ENCODE measurements at places on chromosomes 12 and 14. TPM values are rescaled to one million over a fixed set of nuclear protein-coding genes. Genes with fewer than 3 reads are reported as not detected.
A peak's percentile ranks its signal among the peaks of the same experiment; 100 is the strongest.

The VWF gene
- total RNA-seq = not detected

- DNase-seq = no peak
- peaks cover 6% of the 10 kb centered on the region for H3K4me1 ChIP-seq
- no peaks in the 10 kb centered on the region for H3K36me3 ChIP-seq
These were observed 170.1 kb downstream of the ADGRD1 start for GRCh38 chr12:131123817-131124216.

DNA sequence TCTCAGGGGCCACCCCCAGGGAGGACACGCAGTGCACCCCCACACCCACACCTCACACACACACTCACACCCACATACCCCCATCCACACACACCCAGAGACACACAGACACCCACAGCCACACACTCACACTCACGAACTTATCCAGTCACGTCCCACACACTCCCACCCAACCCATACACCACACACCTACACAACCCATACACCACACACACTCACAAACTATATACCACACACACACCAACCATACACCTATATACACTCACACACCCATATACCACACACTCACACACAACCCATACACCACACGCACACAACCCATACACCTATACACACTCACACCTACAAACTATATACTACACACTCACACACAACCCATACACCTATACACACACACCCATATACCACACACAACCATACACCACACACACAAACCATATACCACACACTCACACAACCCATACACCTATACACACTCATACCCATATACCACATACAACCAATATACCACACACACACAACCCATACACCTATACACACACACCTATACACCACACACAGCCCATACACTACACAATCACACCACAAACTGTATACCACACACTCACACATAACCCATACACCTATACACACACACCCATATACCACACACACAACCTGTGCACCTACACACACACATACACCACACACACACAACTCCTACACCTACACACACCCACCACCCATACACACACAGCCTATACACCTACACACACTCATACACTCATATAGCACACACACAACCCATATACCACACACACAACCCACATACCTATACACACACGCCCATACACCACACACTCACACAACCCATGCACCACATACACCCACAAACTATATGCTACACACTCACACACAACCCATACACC, 42.7 kb downstream of the TMEM121 start:
- peak overlapping the region; percentile 5 for H3K4me3 ChIP-seq
- peaks cover 10% of the 10 kb centered on the region for H3K4me1 ChIP-seq
- no peak for DNase-seq
- H3K36me3 ChIP-seq = no peaks in the 10 kb centered on the region
- no peak overlapping the region for H3K27ac ChIP-seq

The ACTR6 gene
- total RNA-seq = 24.0 TPM

DNA sequence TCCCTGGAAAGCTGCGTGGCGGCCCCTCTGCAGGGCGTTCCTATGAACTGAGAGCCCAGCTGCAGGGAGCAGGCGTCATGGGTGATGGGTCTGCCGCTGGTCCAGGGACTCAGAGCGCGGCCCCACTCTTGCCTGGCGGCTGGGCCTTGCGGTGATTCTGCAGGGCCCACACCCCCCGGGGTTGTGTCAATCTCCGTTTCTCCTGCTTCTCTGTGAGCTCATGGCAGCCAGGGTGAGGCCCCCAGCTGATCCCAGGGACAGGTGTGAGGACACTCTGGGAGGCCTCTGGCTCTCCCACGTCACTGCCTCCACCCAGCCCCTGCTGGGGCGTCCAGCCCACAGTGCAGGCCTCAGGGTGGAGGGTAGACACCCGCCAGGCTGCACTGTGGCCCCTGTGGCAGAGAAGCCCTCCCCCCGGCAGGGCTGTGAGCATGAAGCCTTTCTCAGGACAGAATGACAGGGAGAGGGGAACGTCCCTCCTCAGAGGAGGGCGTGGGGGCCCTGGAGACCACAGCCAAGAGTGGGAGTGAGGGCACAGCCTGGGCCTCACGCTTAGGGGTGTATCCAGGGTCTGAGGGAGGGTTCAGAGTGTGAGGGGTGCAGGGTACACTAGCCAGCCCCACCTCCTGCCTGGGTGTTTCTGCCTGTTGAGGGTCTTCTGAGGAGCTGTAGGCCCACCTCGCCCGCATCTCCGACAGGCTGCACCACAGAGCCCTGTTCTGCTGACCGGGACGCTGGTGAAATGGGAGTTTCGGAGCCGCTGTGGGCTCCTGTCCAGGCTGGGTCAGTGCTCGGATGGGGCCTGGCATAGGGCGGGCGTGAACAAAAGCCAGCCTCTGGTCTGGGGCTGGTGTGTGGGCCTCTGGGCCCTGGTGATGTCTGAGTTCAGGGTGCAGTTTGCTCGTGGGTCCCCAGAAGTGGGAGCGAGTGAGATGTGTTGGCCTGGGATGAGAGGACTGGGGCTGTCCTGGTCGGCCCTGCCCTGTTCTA, 26.7 kb upstream of the CRIP2 start:
- no peaks in the 10 kb centered on the region for H3K4me1 ChIP-seq
- peaks cover 4% of the 10 kb centered on the region for H3K36me3 ChIP-seq
- DNase-seq = no peak
- no peaks in the 10 kb centered on the region for H3K27me3 ChIP-seq
- H3K4me3 ChIP-seq = no peak overlapping the region

DNA sequence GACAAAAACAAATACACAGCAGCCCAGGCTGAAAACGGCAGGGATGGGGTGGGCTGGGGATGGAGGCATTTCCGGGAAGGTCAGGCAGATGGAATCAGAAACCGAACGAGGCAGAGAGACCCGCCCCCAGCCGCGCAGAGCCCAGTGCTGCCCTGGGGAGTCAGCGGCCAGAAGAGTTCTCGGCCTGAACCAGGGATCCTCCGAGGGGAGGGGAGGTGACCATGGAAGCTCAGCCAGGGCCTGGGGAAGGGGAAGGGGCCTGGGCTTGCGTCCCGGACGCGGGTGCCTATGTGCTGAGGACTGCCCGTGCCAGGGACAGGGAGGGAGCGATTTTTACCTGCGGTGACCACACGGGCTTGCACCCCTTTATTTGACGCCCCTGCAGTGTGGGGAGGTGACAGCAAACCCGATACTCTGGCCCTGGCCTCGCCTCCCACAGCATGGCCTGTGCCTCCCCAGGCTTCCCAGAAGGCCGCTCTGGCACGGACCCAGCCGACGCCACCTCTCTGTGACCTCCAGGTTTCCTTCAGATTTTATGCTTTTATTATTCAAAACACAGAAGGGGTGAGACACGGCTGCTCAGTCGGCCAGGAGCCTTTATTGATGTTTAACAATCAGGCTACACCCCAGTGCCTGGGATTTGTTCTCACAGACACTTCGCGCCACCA, 7.7 kb downstream of the LRCOL1 start:
- no peak overlapping the region for H3K4me3 ChIP-seq
- peaks cover 12% of the 10 kb centered on the region for H3K4me1 ChIP-seq
- no peaks in the 10 kb centered on the region for H3K36me3 ChIP-seq
- H3K27me3 ChIP-seq = peaks cover 29% of the 10 kb centered on the region
- no peak overlapping the region for H3K27ac ChIP-seq
- DNase-seq = no peak

GRCh38 chr14:104433401-104434213, 146.0 kb upstream of the C14orf180 start:
- no peaks in the 10 kb centered on the region for H3K36me3 ChIP-seq
- no peak overlapping the region for H3K27ac ChIP-seq
- H3K4me1 ChIP-seq = no peaks in the 10 kb centered on the region
- H3K27me3 ChIP-seq = no peaks in the 10 kb centered on the region
- no peak overlapping the region for H3K4me3 ChIP-seq

DNA sequence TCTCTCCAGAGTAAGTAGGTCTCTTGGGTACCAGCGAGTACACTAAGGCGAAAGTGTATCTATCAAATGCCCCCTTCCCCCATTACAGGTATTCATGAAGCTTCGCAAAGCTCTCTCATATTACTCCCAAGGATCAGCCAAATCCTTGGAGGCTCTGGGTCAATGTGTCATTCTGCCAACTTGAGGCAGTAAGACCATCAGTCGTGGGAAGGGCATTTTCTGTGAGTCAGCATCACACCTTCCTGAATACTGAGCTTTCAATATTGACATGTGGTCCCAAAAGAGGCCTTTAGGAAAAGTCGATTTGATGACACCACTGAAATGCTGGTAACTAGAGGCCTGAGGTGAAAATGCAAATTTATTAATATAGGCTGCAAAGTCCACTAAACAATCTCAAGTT, 323.9 kb downstream of the LRIG3 start:
- H3K4me1 ChIP-seq = no peaks in the 10 kb centered on the region
- H3K4me3 ChIP-seq = no peak overlapping the region
- H3K36me3 ChIP-seq = no peaks in the 10 kb centered on the region
- H3K27ac ChIP-seq = no peak overlapping the region
- no peaks in the 10 kb centered on the region for H3K27me3 ChIP-seq

- DNase-seq = peak; percentile 61
- H3K4me3 ChIP-seq = peak within 1 kb of the TSS; percentile 38
- no peaks in the 10 kb centered on the region for H3K4me1 ChIP-seq
These were observed at the start of gene LTBR for GRCh38 chr12:6383572-6384498. TSS of gene LTBR (plus strand) at chr12:6384162. CDS start at chr12:6384359, 197 bp downstream.

DNA sequence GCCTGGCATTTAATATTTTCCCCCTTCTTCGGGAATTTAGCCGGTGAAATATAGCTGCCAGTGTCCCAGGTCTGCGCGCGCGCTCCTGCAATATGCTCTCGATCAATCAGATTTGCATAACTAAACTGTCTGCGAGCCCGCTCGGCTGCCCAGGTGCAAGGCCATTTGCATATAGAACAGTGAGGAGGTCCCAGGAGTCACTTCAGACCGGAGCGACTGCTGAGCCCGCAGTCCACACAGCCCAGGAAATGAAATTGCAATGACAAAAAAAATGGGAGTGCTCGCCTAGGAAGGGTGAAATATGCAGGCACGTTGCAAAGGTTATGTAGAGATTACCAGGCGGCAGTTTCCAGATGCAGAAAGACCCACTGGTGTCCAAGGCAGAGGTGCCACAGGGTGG, 228.5 kb downstream of the VRK1 start:
- H3K4me1 ChIP-seq = peaks cover 8% of the 10 kb centered on the region
- DNase-seq = no peak
- no peak overlapping the region for H3K4me3 ChIP-seq
- H3K27me3 ChIP-seq = peaks cover 37% of the 10 kb centered on the region
- no peak overlapping the region for H3K27ac ChIP-seq

The LRRC10 gene
- total RNA-seq = not detected

The SFSWAP gene
- 64.9 TPM for total RNA-seq

GRCh38 chr12:12562016-12562483, 613 bp downstream of the DUSP16 start:
- H3K4me1 ChIP-seq = peaks cover 11% of the 10 kb centered on the region
- peak overlapping the region; percentile 83 for H3K4me3 ChIP-seq
- H3K27me3 ChIP-seq = no peaks in the 10 kb centered on the region
- no peak for DNase-seq
- H3K27ac ChIP-seq = peak overlapping the region; percentile 85

- no peak overlapping the region for H3K27ac ChIP-seq
- H3K4me3 ChIP-seq = no peak overlapping the region
- H3K27me3 ChIP-seq = no peaks in the 10 kb centered on the region
- no peak for DNase-seq
These were observed 217.8 kb downstream of the TMEM117 start for GRCh38 chr12:44053549-44054127.

The IFNG-AS1 gene
- 1.8 TPM for total RNA-seq

GRCh38 chr14:54537651-54538050, 27.9 kb downstream of the CGRRF1 start:
- H3K27ac ChIP-seq = no peak overlapping the region
- DNase-seq = no peak
- H3K4me1 ChIP-seq = no peaks in the 10 kb centered on the region

The HCAR3 gene
- total RNA-seq = not detected

GRCh38 chr12:122312926-122313325, 46.6 kb upstream of the VPS33A start:
- H3K27ac ChIP-seq = no peak overlapping the region
- DNase-seq = no peak
- H3K27me3 ChIP-seq = no peaks in the 10 kb centered on the region
- no peaks in the 10 kb centered on the region for H3K4me1 ChIP-seq

DNA sequence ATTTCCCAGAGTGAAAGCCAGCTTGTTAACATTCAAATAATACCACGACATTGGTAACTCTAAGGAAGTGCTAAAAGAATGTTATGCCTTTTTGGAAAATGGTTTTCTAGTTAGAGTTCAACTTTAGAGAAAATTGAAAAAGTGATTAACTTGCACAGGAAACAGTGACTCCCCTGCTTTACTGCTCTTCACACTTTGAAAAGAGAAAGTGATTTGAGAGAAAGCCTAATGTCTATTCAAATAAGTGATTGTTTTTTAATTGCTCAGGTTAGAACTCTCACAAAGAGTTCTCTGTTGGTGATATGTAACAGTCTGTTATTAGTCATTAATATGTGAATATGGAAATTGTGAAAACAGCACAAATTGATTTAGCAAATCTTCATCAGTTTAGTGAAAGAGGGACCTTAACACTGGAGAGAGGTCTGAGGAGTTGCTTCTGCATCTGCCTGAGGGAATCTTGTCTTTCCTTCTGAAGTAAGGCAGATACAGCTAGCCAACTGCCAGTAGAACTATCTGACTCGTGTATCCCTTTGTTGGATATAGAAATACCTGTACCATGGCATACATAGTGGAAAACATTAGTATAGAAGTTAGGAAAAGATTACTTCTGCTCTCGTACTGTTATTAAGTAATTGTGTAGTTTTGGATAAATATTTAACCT, 25.5 kb downstream of the ATF7IP start:
- peaks cover 41% of the 10 kb centered on the region for H3K4me1 ChIP-seq
- no peaks in the 10 kb centered on the region for H3K27me3 ChIP-seq
- peaks cover 19% of the 10 kb centered on the region for H3K36me3 ChIP-seq

DNA sequence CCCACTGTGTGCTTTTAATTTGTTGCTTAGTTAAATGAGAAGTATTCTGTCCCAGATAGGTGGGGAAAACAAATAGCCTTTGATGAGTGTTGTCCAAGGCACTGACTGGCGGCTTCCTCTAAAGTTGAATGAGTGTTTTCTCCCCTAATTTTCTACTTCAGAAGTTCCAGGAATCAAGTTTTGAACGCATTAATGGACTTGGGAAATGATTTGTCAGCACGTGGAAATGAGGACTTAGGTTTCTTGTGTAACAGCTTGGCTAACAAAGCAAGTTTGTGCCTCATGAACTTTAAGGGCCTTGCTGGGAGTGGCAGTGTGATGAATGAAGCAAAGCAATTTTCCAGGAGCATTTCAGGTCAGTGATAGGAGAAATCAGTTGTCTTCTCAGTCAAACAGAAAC, 56.9 kb downstream of the LIN52 start:
- H3K4me3 ChIP-seq = no peak overlapping the region
- H3K27me3 ChIP-seq = no peaks in the 10 kb centered on the region
- no peaks in the 10 kb centered on the region for H3K36me3 ChIP-seq
- H3K4me1 ChIP-seq = peaks cover 17% of the 10 kb centered on the region
